Thymus (tissue), 14 donors: ENCODE measurements at places on chromosomes 12 and 14. TPM values are rescaled to one million over a fixed set of nuclear protein-coding genes. Genes with fewer than 3 reads are reported as not detected.

- H3K27ac ChIP-seq = no peak overlapping the region
- no peaks in the 10 kb centered on the region for H3K27me3 ChIP-seq
- no peak for DNase-seq
- no peak overlapping the region for H3K4me3 ChIP-seq
Measured at GRCh38 chr12:575129-575502, 88.1 kb downstream of the NINJ2 start.

DNA sequence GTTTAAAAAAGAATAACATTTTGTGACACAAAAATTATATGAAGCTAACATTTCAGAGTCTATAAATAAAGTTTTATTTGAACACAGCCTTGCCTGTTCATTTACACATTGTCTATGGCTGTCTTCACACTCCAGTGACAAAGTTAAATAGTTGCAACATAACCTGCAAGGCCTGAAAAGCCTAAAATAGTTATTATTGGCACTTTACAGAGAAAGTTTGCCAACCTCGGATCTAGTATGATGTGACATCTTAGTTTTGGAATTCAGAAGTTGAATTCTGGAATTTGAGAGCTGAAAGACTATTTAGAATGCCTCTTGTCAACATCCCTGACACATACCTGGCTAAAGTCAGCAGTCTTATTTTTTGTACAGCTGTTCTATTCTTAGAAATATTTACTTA lies 68.3 kb downstream of the DYRK2 start:
- H3K27me3 ChIP-seq = no peaks in the 10 kb centered on the region
- H3K36me3 ChIP-seq = no peaks in the 10 kb centered on the region
- no peak overlapping the region for H3K4me3 ChIP-seq
- H3K27ac ChIP-seq = no peak overlapping the region
- no peak for DNase-seq

- H3K27me3 ChIP-seq = no peaks in the 10 kb centered on the region
- DNase-seq = no peak
- no peak overlapping the region for H3K4me3 ChIP-seq
- H3K36me3 ChIP-seq = no peaks in the 10 kb centered on the region
- no peak overlapping the region for H3K27ac ChIP-seq
Measured at GRCh38 chr14:59130462-59130861, 58.0 kb upstream of the DAAM1 start.

DNA sequence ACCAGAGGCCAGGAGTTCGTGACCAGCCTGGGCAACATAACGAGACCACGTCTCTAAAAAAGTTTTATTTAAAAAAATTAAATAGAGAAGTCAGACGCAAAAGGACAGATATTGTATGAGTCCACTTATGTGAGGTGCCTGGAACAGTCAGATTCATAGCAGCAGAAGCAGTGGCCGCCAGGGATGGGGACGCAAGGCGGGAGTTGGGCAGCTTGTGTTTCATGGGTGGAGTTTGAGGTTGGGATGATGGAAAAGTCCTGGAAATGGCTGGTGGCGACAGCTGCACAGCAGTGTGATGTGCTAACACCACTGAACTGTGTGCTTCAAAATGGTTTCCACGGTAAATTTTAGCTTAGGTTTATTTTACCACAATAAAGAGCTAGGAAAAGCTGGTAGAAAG lies 57.6 kb upstream of the DDX11 start:
- no peaks in the 10 kb centered on the region for H3K36me3 ChIP-seq
- H3K4me3 ChIP-seq = no peak overlapping the region
- no peak for DNase-seq
- peaks cover 48% of the 10 kb centered on the region for H3K4me1 ChIP-seq
- H3K27ac ChIP-seq = no peak overlapping the region
- H3K27me3 ChIP-seq = no peaks in the 10 kb centered on the region

DNA sequence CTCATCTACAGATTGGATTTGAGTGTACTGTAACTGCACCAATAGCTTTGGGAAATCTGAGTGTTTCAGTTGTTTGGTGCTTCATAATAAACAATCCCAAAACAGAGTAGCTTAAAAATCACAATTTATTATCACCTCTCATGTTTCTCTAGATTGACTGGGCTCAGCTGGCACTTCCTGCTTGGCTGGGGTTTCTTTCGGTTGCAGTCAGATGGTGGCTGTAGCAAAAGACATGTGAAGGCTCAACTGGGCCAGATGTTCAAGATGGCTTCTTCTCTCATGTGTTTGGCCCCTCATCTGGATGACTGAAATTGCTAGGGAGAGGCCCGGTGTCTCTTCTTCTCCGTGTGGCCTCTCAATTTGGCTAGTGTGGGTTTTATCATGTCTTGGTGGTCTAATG lies 12.1 kb upstream of the BMP4 start:
- H3K27ac ChIP-seq = no peak overlapping the region
- no peaks in the 10 kb centered on the region for H3K36me3 ChIP-seq
- H3K4me3 ChIP-seq = no peak overlapping the region
- no peaks in the 10 kb centered on the region for H3K4me1 ChIP-seq

Gene TSPAN19
- 0.05 TPM for total RNA-seq

- DNase-seq = no peak
- no peaks in the 10 kb centered on the region for H3K4me1 ChIP-seq
- H3K36me3 ChIP-seq = no peaks in the 10 kb centered on the region
- H3K27me3 ChIP-seq = no peaks in the 10 kb centered on the region
Measured at GRCh38 chr14:59207506-59207933, 19.1 kb downstream of the DAAM1 start.

DNA sequence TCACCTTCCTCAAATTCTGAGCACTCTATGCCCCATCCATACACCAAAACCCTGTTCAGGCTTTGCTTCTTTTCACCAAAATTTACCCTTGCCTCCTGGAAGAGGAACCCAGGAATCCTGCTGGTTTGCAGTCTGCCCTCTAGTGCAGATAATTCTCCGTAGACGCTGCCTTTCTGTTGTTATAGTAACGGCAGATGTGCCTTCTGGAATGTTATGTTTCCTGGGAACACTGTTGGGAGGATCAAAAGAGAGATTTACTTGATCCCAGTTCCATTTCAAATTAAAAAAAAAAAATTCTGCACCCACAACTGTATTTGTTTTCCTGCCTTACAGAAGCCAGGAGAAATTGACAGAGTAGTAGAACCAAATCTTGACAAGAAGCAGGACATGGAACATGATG lies 104.2 kb upstream of the RMST start:
- no peak overlapping the region for H3K4me3 ChIP-seq
- no peaks in the 10 kb centered on the region for H3K4me1 ChIP-seq
- no peak overlapping the region for H3K27ac ChIP-seq
- H3K36me3 ChIP-seq = no peaks in the 10 kb centered on the region

Gene ATF7IP
- total RNA-seq = 28.0 TPM

- H3K27ac ChIP-seq = no peak overlapping the region
- H3K27me3 ChIP-seq = no peaks in the 10 kb centered on the region
- no peak for DNase-seq
- H3K36me3 ChIP-seq = peaks cover 26% of the 10 kb centered on the region
Measured at GRCh38 chr12:26769611-26770010, 63.4 kb downstream of the ITPR2 start.

DNA sequence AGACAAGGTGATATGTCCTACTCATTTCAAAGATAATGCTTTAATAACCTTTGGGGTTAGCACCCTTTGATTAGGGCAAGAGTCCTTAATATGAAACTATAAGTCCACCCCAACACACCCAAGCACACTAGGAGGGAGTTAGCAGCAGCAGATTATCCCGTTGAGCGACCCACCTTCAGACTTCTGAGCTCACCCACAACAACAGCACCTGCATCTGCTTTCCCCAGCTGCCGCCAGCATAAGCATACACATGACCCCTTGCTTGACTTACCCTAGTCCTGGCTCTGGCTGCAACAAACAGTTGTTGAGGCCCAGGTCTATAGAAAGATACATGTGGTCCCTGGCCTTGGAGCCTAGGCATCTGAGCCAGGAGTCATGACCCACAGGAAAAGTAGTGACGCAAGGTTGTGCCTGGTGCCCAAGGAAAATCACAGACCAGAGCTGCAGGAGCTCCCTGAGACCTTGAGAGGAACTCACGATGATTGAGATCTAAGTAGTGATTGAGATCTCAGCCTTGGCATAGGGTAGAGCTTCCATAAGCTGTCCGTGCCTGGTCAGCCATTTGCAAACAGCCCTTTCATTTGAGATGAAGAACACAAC lies 19.0 kb downstream of the ZDHHC22 start:
- peak; percentile 42 for DNase-seq
- peaks cover 2% of the 10 kb centered on the region for H3K36me3 ChIP-seq
- H3K4me3 ChIP-seq = no peak overlapping the region
- H3K27ac ChIP-seq = peak overlapping the region; percentile 79

DNA sequence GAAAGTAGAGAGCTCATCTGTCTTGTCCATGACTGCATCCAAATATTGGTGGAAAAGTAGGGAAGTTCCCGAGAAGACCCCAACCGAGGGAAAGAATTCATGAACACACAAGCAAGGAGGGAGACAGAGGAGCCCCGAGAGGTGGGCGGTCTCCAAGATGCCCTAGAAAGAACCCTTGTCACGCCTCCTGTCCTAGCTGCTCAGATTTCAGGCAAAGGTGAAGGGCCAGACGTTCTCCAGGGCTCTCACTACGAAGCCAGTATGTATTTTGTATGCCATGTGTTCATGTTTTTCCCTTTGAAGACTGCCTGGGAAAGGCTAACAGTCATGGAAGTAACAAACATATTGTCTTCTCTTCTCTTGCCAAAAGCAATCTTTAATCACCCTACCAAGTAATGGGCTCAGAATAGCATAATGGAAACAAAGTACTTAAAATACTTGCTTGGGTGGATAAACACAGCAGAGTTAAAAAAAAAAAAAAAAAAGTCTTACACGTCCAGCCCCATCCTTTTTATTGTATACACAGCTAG lies 99.2 kb upstream of the TBX3 start:
- H3K4me3 ChIP-seq = no peak overlapping the region
- H3K27ac ChIP-seq = no peak overlapping the region
- no peaks in the 10 kb centered on the region for H3K27me3 ChIP-seq
- DNase-seq = no peak
- no peaks in the 10 kb centered on the region for H3K36me3 ChIP-seq
- H3K4me1 ChIP-seq = no peaks in the 10 kb centered on the region
